Thoracic aorta (tissue), 2 donors: ENCODE measurements at places on chromosomes 7 and 10. TPM values are rescaled to one million over a fixed set of nuclear protein-coding genes. Genes with fewer than 3 reads are reported as not detected.
A peak's percentile ranks its signal among the peaks of the same experiment; 100 is the strongest.

DNA sequence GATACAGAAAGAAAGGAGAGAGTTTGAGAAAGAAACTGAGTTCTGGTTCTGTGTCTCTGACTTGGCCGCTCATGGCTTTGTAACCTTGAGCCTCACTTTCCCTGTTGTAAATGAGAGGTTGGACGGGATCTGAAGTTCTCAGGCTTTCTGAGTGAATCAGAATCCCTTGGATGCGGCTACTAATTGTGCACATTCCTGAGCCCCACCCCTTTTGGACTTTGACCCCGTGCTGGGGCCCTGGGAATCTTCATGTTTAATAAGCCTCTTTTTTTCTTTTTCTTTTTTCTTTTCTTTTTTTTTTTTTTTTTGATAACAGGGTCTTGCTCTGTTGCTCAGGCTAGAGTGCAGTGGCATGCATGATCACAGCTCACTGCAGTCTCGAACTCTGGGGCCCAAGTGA lies 26.9 kb downstream of the SLC25A28 start:
- H3K27ac ChIP-seq: no peak overlapping the region
- no peaks in the 10 kb centered on the region for H3K36me3 ChIP-seq
- H3K27me3 ChIP-seq: no peaks in the 10 kb centered on the region
- DNase-seq: no peak
- H3K4me1 ChIP-seq: no peaks in the 10 kb centered on the region

DNA sequence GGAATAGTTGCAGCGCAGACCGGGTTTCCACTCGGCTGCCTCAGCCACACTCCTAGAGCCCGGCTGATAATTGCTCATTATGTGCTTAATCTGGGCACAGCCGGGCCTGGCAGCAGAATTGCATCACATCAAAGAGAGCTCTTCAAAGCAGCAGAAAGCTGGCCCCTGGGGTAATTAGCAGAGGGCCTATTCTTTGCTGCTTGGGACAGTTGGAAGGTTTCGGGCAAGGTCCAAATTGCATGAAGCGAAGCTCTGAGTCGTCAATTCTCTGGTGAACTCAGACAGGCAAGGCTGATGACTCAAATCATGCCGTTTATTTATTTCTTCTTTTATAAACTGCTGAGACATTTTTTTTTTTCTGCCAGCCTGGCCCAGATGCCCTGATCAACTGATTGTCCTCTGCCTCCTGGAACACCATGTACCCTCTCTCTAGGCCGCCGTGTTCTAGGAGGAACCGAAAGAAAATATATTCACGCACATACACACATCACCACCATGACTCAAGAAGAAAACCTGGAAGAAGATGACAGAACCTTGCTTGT lies 242.2 kb downstream of the RAB11FIP2 start:
- no peak overlapping the region for H3K4me3 ChIP-seq
- no peak overlapping the region for H3K27ac ChIP-seq
- H3K4me1 ChIP-seq: no peaks in the 10 kb centered on the region

GRCh38 chr7:91835091-91835825 lies 45.2 kb downstream of the MTERF1 start:
- no peak overlapping the region for H3K27ac ChIP-seq
- no peaks in the 10 kb centered on the region for H3K27me3 ChIP-seq
- H3K4me3 ChIP-seq: no peak overlapping the region
- H3K36me3 ChIP-seq: no peaks in the 10 kb centered on the region
- DNase-seq: no peak

GRCh38 chr7:28608731-28609130 lies 196.4 kb downstream of the CREB5 start:
- H3K4me1 ChIP-seq: no peaks in the 10 kb centered on the region
- H3K36me3 ChIP-seq: no peaks in the 10 kb centered on the region
- no peaks in the 10 kb centered on the region for H3K27me3 ChIP-seq
- DNase-seq: no peak
- H3K27ac ChIP-seq: no peak overlapping the region

DNA sequence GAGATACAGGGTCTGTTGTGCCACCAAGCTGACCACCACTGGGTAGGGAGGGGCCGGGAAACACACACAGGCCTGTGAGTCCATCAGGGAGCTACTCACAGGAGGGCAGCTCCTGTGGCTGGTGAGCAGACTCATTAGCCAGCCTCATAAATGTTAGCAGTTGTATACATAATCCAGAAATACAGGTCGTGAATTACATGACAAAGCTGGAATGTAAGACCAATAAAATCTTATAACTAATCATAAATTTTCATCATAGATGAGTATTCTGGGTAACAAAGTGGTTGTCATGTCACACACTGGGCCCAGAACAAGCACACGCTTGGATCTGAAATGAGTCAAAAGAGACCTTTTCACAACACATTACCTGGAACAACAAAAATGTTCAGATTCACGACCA lies 642.6 kb upstream of the AUTS2 start:
- H3K4me1 ChIP-seq: no peaks in the 10 kb centered on the region
- DNase-seq: no peak
- no peak overlapping the region for H3K27ac ChIP-seq
- no peaks in the 10 kb centered on the region for H3K36me3 ChIP-seq
- no peak overlapping the region for H3K4me3 ChIP-seq

DNA sequence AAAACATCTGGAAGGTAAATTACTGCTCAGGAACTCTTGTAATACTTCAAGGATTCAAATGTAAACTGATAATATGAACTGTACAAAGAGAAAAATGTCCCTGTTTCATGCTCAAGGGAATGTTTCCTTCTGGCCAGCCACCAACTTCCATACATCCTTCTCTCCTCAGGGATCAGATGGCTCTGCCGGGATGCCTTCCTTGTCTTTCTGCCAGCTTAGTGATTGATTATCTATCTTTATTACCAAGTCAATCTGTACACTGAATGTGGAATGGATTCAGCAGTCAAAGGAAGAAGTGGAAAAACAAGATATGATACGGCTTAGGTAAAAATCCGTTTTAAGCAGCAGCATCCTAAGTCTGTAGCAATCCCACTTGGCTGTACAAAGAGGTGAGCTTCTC lies 178.3 kb downstream of the PTN start:
- no peaks in the 10 kb centered on the region for H3K36me3 ChIP-seq
- no peak for DNase-seq
- H3K4me1 ChIP-seq: no peaks in the 10 kb centered on the region
- H3K4me3 ChIP-seq: no peak overlapping the region
- H3K27me3 ChIP-seq: no peaks in the 10 kb centered on the region
- no peak overlapping the region for H3K27ac ChIP-seq

DNA sequence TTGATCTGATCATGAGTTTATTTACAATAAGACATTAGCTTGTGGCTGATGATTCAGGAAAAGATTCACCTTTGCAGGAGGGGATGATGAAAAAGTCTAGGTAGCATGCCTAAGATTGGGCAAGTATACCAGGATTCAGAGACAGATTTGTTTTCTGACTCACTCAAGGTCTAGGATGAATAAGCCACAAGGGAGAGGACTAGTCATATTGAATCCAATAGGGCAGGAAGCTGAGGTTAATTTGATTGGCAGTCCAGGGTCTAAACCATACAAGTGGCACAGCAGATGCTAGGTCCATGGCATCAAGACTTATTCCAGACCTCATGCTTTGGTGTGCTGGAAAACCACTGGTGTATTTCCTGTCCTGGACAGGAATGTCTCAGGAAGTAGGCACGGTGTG lies 1133.4 kb downstream of the XPNPEP1 start:
- H3K27ac ChIP-seq: no peak overlapping the region
- no peak for DNase-seq
- H3K4me3 ChIP-seq: no peak overlapping the region
- H3K36me3 ChIP-seq: no peaks in the 10 kb centered on the region

DNA sequence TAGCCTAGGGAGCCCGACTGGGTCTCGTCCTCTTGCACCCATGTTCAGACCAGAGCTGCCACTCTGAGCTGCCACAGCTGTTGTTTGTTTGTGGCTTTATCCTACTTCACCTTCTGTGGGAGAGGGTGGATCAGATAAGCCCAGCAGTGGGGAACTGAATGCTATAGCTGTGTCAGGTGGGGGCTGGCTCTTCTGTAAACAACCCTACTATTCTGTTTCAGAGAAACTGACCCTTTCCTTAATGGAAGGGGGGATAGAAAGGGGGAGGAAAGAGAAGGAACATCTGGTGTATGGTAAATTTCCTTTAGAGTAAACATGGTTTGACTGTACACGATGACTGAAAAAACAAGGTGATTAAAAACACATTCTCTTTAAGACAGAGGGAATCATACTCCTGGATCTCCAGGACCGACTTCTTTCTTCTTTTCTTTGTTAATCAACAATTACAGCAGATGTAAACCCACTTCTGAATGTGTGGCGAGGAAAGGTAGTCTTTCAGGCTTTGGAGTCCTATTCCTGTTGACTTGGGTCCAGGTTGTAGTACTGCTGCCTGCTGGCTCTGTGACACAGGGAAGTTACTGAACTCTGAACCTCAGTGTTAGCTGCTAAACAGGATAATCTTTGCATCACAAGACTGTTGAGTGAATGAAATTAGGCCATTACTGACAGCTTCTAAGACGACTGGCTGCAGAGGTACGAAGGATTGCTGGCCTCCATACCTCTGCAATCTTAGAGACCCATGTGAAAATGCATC lies 6.0 kb downstream of the PRXL2A start:
- no peak for DNase-seq
- no peaks in the 10 kb centered on the region for H3K36me3 ChIP-seq
- H3K4me1 ChIP-seq: peaks cover 31% of the 10 kb centered on the region
- no peak overlapping the region for H3K27ac ChIP-seq
- H3K4me3 ChIP-seq: no peak overlapping the region

DNA sequence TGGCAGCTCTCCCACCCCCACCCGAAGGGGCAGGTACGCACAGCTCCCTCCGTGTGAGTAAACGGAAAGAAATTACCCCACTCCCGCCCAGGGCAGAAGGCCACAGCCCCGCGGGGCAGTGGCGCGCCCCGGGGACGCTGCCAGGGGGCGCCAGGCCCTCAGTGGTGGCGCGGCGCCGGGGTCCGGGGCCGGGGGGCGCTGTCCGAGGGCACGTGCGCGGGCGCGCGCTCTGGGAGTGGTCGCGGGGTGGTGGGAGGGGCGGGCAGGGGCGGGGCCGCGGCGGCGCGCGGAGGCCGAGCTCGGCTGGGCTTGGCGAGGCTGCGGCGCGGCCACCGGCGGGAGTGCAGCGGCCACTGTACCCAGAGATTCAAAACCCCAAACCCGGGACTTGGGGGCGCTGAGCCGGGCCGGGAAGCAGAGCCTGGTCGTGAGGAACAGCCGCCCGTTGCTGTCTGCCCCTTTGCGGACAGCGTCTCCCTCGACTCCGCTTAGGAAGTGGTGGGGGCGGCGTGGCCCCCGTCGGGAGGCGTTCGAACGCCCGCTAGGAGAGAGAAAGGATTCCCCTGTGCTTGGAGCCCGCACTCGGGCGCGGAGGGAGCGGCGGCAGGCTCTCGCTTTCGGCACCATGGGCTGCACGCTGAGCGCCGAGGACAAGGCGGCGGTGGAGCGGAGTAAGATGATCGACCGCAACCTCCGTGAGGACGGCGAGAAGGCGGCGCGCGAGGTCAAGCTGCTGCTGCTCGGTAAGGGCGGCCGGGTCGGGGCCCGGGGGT lies at the start of gene GNAI1:
Gene GNAI1, plus strand, starts transcription at position 296 of the 773 bp plus-strand sequence. Its CDS starts 330 bp downstream, at position 626.
- no peak for DNase-seq
- peaks cover 27% of the 10 kb centered on the region for H3K4me1 ChIP-seq
- H3K27ac ChIP-seq: peak within 1 kb of the TSS; percentile 88
- H3K4me3 ChIP-seq: peak within 1 kb of the TSS; percentile 98

The FKBP9 gene
- total RNA-seq: 196 TPM

The CFTR gene
- total RNA-seq: not detected

The CYP26C1 gene
- 0.35 TPM for total RNA-seq
